Mucosa of gallbladder (tissue), 1 donor: ENCODE measurements at places on chromosomes 1 and 21. TPM values are rescaled to one million over a fixed set of nuclear protein-coding genes. Genes with fewer than 3 reads are reported as not detected.

GRCh38 chr1:227891955-227892488 is 55.7 kb downstream of the WNT9A start:
- DNase-seq = no peak

GRCh38 chr1:63189677-63190076 is 132.7 kb upstream of the FOXD3 start:
- no peak for DNase-seq

DNA sequence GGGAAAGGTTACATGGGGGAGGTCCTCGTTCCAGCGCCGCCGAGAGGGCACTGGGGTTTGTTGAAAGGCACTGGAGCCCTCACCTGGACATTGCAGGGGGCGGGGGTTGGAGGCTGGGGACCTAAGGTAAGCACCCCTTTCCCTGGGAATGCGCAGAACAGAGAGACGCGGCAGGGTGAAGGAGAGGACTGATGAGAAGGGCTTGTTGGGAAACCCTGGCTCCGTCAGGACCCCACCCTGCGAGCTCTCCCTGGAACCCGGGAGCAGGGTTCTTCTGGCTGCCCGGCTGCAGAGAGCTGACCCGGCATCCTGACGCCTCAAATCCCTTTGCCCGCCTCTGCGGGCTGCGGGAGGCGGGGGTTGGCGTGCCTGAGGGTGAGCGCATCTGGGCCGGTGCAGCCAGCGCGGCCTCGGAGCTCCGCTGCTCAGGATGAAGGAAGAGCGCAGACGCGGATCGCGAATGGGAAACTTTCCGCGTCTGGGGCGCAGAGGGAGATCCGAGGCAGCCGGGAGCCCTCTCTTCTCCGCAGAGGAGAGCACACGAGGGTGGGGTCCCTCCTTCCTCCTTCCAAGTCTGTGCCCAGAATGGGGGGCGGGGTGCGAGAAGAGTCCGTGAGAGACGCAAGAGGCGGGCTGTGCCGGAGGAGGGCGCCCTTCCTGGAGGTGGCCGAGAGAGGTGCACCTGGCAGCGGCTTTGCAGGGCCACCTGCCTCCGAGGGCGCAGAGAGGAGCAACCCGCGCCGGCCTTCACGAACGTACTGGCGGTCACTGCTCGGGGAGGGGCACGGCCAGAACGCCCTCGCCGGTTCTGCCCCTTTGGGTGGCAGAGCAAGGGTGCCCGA is 2.4 kb downstream of the IGSF21 start:
- no peak for DNase-seq

GRCh38 chr1:181159451-181160140 is 71.1 kb downstream of the IER5 start:
- peak; percentile 33 for DNase-seq

- no peak for DNase-seq
Measured at GRCh38 chr1:104726917-104727316, 977.2 kb downstream of the AMY1C start.

- no peak for DNase-seq
Measured at GRCh38 chr1:43419627-43420425, 30.1 kb downstream of the SZT2 start.

DNA sequence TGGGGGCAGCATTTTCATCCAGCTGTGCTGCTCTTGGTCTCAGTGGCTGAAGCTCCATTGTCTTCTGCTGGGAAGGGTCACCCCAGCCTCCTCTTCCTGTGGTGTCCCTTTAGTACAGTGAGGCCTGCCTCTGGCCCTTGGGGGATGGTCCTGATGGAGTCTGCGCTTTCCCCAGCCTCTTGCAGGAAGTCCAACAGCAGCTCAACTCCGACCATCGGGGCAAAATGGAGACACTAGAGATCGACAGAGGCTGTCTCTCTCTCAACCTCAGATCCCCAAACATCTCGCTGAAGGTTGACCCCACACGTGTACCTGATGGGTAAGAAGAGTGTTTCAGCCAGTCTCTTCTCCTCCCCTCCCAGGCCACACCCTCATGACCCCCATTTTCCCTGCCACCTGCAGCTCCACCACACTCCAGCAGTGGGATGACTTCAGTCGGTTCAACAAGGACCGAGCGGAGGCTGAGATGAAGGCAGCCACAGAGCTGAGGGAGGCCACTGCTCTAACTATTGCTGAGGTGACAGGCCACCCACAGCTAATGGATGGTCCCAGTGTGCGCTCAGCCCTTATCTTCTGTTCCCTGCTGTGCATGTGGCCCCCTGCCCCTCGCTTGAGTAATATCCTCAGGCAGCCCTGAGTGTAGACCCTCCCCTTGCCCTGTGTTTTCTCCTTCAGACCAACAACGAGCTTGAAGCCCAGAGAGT is 2.0 kb upstream of the ADPRS start:
- DNase-seq = no peak

GRCh38 chr1:202958544-202959275 is 598 bp upstream of the ADIPOR1 start:
- DNase-seq = no peak

GRCh38 chr1:37323486-37324377 is 150.6 kb upstream of the ZC3H12A start:
- DNase-seq = no peak

DNA sequence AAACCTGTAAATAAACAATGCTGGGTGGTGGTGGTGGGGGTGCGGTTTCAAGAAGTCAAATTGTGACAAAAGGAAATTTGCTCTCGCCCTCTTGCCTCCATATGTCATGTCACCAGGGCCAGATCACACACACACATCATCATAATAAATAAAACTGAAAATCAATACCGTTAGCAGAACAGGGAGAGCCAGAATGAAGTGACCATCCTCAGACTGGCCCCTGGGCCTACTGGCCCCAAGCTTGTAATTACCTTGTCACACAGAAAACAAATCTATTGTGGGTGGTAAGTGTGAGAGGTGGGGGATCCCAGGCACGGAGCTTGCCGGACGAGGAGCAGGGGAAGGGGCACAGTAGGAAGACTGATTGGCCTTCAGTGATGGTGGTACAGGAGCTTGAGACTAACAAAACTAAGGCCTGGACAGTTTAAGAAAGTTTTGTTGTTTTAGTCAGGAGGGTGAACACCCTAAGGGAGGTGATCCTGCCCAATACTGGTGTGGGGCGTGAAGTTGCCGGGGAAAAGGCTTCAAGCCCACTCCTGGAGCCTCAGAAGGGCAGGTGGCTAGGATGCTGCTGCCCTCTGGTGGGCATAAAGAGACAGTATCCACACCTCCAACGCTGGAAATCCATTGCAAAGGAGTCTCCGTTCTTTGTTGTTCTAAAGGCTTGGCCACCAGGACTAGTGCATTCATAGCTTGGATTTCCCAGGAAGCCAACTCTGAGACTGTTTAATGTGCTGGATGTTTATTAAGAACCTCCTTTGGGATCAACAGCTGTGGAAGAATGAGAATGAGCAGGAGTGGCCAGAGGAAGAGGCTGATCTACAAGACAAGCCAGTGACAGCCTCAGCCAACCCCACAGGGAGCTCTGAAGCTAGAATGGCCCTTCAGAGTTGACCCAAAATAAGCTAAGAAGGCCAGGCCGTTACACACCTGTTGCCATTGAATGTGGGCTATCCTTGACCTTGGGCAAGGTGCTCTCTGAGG is 8.1 kb upstream of the C1orf216 start:
- DNase-seq = peak; percentile 48

GRCh38 chr1:225657462-225657989 is 4.6 kb upstream of the ENAH start:
- no peak for DNase-seq

DNA sequence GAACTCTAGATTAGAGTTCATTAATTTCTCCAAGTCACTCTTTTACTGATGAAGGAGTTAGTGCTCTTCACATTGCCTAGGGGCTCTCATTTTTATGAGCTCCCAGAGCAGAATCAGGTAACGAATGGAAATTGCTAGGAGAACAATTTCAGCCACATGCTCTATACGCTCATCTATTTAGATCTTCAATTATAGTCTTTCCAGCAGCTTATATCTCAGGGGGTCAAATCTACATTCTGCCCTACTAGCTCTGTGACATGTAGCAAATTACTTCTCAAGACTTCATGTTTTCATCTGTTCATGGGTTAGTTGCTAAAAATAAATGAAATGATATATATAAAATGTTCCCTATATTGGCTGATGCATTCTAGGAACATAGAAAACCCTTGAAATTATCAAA is 183.6 kb downstream of the PLPP3 start:
- DNase-seq = no peak

DNA sequence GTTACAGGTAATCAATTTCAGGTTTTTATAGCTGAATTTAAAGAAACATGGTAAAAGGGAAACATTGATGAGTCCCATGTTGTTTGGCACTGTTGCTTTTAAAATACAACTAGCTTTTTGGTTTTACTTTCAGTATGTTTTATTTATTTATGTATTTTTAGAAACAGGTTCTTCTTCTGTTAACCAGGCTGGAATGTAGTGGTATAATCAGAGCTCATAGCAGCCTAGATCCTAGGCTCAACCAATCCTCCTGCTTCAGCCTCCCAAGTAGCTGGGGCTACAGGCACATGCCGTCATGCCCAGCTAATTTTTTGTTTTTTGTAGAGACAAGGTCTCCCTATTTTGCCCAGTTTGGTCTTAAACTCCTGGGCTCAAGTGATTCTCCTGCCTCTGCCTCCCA is 50.4 kb downstream of the CTTNBP2NL start:
- DNase-seq = no peak

DNA sequence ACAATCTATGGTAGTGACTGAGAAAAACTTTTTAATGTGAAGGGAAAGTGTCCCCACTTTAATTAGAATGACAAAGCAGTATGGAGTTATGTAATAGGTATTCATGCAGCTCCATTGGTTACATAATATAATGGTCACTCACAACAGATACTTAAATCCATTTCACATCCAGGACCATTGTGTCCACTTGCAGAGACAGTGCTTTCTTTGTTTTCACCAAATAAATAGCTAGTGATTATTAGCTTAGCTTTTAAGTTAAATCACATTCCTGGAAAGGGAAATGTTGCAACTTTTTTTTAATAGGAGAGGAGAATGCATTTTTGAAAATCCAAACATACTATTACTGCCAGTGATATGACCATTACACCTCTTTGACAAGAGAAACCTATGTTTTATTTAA is 22.9 kb downstream of the RGL1 start:
- DNase-seq = no peak

GRCh38 chr1:86155051-86155806 is 1.3 kb downstream of the COL24A1 start:
- no peak for DNase-seq

The SH2D1B gene
- 0.12 TPM for total RNA-seq

The GUCA2B gene
- 7.9 TPM for total RNA-seq

The CCDC181 gene
- total RNA-seq = 5.6 TPM

The PLA2G2F gene
- 0.92 TPM for total RNA-seq

The C1orf94 gene
- not detected for total RNA-seq

The PAX7 gene
- not detected for total RNA-seq
